Central memory CD4-positive, alpha-beta T cell (primary cell): ENCODE measurements at places on chromosomes 3 and 15.

GRCh38 chr15:101449471-101450402, 39.8 kb downstream of the PCSK6 start:
- DNase-seq, result no peak

- DNase-seq, result no peak
Measured at GRCh38 chr3:53833053-53833645, 13.1 kb downstream of the CHDH start.

DNA sequence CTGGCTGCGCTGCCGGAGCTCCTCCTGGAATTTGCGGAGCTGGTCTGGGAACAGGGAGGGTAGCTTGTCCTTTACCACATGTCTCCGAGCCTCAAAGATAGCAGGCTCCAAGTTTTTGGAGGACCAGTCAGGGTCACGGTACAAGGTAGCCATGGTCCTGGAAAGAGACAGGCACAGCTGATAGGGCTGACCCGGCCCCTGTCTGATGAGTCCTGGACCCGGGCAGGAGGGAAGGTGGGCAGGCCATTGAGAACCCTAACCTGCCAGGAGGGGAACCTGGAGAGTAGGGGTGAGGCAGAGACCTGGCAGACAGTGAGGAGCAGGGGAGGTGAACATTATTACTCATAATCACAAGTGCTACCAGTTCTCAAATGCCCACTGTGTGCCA, 20.4 kb upstream of the EHD4 start:
- no peak for DNase-seq

DNA sequence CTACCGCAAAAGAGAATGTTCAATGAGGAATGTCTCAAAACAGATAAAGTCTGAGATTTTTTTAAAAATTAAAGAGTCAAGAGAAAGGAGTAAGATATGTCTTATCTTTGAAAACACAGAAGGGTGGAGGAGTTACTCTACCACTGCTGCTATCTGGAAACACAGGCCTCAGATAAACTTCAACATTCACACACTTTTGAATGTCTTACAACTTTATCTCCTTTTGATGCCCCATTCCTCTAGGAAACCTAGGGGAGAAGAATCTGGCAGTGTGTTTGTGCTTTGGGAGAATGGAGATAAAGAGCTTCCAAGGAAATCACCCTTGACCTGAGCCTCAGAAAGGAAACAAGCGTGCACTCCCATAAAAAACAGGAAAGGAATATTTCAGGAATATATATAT, 468.2 kb downstream of the PLOD2 start:
- DNase-seq, result no peak

GRCh38 chr3:128515-129172, 67.9 kb upstream of the CHL1 start:
- no peak for DNase-seq

DNA sequence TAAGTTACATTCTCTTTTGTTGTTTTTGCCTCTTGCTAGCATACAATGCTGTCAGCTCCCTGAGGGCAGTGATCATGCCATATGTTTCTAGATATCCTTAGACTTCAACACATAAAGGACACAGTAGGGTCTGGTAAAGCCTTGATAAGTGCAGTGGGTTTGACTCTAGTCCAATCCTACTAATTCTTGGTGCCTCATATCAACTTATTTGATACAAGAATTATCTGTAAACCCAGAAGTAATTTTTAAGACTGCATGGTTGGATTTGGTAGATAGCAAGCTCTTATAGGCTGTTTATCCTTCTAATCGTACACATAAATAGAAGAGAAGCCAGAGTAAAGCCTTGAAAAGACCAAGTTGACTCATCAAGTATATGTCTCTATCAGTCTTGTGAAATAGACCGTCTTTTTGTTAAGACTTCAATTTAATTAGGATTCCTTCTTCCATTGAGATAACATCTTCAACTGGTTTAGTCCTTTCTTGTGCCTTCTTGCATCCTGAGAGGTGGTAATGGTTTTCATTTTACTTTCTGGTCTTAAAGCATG, 265.6 kb upstream of the CDIN1 start:
- no peak for DNase-seq

DNA sequence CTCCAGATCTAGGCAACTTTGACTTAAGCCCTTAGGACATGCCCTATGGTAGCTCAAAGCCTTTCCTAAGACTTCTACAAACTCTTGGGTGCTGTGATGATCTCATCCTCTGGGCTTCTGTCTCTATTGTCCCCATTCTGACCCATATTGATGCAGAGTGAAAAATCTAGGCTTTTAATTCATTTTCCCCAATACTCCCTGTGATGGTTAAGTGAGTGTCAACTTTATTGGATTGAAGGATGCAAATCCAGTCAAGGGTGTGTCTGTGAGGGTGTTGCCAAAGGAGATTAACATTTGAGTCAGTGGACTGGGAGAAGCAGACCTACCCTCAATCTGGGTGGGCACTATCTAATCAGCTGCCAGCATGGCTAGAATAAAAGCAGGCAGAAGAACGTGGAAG, 97.3 kb upstream of the NUDT16 start:
- no peak for DNase-seq

DNA sequence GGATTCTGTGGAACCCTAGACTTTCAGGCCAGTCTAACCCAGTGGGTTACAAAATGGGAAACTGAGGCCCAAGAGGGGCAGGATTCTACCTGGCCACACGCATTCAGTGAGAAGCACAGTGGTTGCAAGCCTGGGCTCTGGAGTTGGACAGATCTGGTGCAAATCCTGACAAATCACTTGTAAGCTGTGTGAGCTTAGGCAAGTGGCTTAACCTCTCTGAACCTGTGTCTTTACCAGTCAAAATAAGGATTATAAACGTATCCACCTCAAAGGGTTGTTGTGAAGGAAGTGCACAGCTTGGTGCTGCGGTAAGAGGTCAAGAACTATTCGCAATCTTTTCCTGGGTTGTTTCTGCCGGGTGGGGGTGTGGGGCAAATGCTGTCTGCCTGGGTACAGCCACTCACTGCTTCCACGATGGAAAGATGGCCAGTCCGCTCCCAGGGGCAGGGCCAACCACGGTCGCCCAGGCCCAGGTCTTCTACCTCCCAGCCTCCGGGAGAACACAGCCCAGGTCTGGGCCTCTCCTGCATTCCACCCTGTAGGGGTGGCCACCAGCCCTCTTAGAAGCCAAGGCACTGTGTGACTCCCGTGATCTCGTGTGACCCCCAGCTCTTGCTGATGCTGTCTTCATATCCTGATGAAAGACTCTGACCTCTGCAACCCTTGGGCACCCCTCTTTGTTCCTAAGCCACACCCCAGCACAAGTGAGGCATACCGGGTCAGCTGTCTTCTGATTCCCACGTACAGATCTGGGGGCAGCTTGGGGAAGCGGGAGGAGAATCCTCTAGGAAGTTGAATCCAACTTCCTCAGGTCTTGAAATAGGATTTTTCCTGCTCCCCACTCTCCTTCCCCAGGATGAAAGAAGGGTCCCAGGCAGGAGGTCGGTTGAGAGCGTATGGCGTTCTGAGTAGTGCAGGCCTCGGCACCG, 1.5 kb downstream of the CHRNA3 start:
- no peak for DNase-seq

DNA sequence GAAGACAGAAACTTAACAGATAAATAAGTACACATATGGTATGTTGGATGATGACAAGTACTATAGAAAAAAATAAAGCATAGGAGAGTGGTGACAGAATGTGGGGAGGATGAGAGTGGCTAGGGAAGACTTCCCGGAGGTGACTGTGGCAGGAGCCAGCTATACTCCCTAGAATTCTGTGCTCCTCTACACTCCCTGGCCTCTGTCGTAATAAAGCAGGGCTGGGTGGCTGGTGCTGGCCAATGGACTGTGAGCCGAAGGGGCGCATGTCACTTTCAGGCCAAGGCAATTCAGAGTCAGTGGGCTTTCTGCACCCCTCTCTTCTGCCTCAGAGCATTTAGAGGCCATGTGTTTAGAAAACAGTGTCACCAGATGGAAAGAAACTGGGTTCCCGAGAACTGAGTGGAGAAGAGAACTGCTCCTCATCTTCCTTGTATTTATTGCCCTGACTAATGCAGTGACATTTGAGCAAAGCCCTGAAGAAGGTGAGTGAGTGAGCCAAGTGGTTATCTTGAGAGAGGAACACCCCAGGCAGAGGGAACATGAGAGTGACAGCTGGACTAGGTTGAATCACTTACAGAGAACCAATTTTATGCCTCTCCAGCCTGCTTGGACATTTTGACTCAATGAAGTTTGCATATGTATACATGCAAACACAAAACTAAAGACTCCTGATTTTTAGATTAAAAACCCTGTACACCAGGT, 5.2 kb upstream of the VPS8 start:
- DNase-seq, result no peak

- DNase-seq, result no peak
Measured at GRCh38 chr15:100598655-100599054, 3.3 kb downstream of the LINS1 start.

DNA sequence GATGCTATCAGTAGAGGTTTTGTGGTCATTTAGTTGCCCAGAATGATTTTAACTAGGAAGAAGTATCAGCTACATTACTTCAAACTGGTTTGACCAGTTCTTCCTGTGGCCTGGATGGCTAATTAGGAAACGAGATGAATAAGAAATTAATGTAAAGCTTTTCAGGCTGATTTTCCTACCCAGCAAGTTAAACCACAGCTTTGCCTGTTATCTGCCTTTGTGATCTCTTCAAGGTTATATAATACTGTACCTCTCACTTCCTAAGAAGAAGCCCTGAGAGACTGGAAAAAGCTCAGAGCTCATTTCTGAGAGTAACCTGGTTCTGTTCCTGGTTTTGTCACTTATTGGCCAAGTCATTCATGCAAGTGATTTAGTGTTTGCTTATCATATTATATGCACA, 782.2 kb upstream of the GOLIM4 start:
- no peak for DNase-seq

GRCh38 chr3:177249203-177249602, 51.9 kb upstream of the TBL1XR1 start:
- no peak for DNase-seq
